Spinal cord (tissue), 10 donors: ENCODE measurements at places on chromosomes 1 and 21.

DNA sequence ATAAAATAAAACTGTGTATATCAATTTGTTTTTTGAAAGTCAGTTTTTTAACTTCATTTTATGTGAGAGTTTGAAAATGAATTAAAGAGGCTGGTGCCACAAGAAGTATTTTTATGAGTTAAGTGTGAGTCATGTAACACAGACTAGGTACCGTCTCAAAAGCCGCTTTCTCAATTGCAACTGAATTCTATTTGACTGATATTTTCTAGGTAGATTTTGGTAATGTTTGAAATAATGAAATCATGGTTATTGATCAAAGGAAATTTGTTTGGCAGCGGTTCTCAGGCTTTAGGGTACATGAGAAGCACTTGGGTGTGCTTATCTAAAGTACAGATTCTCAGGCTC lies 4.6 kb downstream of the SNX27 start:
- peaks cover 4% of the 10 kb centered on the region for H3K4me1 ChIP-seq
- no peak overlapping the region for H3K27ac ChIP-seq
- no peak for DNase-seq
- H3K4me3 ChIP-seq: no peak overlapping the region

DNA sequence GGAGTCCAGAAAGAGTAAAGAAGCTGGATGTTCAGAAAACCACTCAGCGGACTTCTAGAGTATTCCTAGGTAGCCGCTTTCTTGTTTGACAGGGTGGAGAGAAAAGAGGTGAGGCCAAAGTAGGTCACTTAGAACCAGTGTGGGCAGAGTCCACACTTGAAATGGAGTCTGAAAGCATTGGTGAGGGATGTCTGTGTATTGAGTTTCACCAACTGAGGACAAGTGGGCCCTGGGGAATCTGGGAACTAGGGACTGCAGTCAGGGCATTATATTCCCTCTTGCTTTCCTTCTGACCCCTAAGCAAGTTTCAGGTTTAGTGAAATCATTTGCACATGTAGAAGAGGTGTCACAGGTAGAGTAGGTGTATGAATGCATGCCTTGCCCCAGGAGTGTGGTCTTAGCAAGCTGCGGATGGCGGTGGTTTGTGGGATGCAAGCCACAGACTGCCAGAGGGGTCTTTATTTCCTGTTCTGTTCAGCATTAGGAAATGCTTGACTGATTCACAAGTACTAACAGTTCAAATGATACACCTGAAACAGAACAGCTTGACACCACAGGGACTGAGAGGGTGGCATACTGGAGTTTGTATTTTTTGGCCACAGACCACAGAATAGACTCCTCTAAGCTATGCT lies 1.1 kb upstream of the GNG12 start:
- peaks cover 16% of the 10 kb centered on the region for H3K4me1 ChIP-seq
- H3K27me3 ChIP-seq: peaks cover 8% of the 10 kb centered on the region
- no peaks in the 10 kb centered on the region for H3K36me3 ChIP-seq

DNA sequence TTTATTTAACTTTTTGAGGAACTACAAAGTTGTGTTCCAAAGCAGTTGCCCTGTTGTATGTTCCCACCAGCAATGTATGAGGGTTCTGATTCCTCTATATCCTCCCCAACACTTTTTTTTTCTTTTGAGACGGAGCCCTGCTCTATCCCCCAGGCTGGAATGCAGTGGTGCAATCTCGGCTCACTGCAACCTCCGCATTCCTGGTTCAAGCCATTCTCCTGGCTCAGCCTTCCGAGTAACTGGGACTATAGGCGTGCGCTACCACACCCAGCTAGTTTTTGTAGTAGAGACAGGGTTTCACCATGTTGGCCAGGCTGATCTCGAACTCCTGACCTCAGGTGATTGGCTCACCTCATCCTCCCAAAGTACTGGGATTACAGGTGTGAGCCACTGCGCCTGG lies 60.4 kb upstream of the ENAH start:
- H3K27ac ChIP-seq: no peak overlapping the region
- no peaks in the 10 kb centered on the region for H3K4me1 ChIP-seq
- no peaks in the 10 kb centered on the region for H3K36me3 ChIP-seq
- no peaks in the 10 kb centered on the region for H3K27me3 ChIP-seq
- no peak for DNase-seq

DNA sequence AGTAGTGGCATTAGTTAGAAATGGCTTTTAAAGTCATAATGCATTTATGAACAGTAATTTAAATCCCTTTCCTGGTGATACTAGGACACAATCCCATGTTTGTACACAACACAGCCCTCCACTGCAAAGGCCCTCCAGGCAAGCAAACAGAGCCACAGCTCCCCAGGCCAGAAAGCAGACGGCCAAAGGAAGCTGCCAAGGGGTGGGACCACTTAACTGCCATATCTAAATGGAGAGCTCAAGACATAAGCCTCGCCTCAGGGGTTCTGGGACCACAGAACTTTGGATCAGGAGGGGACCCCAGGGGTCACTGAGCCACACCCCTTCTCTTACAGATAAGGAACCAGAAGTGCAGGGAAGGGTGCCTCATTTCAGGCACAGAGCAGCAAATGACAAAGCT lies 189.7 kb downstream of the KCNH1 start:
- no peaks in the 10 kb centered on the region for H3K4me1 ChIP-seq
- no peaks in the 10 kb centered on the region for H3K27me3 ChIP-seq
- DNase-seq: no peak
- no peaks in the 10 kb centered on the region for H3K36me3 ChIP-seq

GRCh38 chr1:115475901-115476300 lies 137.9 kb upstream of the NGF start:
- H3K27ac ChIP-seq: no peak overlapping the region
- H3K4me1 ChIP-seq: peaks cover 7% of the 10 kb centered on the region
- no peak for DNase-seq
- H3K27me3 ChIP-seq: no peaks in the 10 kb centered on the region
- H3K36me3 ChIP-seq: no peaks in the 10 kb centered on the region
- no peak overlapping the region for H3K4me3 ChIP-seq

- H3K4me1 ChIP-seq: no peaks in the 10 kb centered on the region
- no peak for DNase-seq
- H3K27me3 ChIP-seq: no peaks in the 10 kb centered on the region
- H3K36me3 ChIP-seq: no peaks in the 10 kb centered on the region
- no peak overlapping the region for H3K27ac ChIP-seq
- H3K4me3 ChIP-seq: no peak overlapping the region
These were observed 43.1 kb downstream of the ZNF281 start for GRCh38 chr1:200366577-200367253.

- H3K4me3 ChIP-seq: no peak overlapping the region
- no peak overlapping the region for H3K27ac ChIP-seq
- no peak for DNase-seq
- peaks cover 40% of the 10 kb centered on the region for H3K36me3 ChIP-seq
- H3K4me1 ChIP-seq: peaks cover 15% of the 10 kb centered on the region
These were observed 27.5 kb downstream of the SLC37A1 start for GRCh38 chr21:42541174-42541573.

- H3K4me3 ChIP-seq: no peak overlapping the region
- H3K27ac ChIP-seq: no peak overlapping the region
- H3K27me3 ChIP-seq: no peaks in the 10 kb centered on the region
- peaks cover 12% of the 10 kb centered on the region for H3K36me3 ChIP-seq
- peaks cover 4% of the 10 kb centered on the region for H3K4me1 ChIP-seq
These were observed 27.9 kb downstream of the DOP1B start for GRCh38 chr21:36184545-36184944.

- no peaks in the 10 kb centered on the region for H3K27me3 ChIP-seq
- DNase-seq: no peak
- H3K27ac ChIP-seq: no peak overlapping the region
- no peak overlapping the region for H3K4me3 ChIP-seq
These were observed 71.9 kb downstream of the PLD5 start for GRCh38 chr1:242452573-242452972.

DNA sequence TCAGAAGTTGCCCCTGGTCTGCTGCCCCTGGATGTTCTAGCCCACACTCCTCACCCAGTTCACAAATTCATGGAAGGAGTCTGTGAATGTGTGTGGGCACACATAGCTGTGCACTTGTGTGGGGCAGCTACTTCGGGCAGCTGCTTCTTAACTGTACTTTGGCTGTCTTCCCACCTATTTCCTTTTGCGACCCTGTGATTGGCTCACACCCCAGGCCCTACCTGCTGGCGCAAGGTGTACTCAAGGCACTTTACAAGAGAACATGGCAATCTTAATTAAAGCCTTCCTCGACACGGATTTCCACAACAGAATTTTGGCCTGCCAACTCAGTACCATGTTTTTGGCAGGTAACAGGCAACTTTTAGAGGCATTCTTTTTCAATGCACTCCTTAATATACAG lies 86.5 kb upstream of the CTTNBP2NL start:
- H3K4me3 ChIP-seq: no peak overlapping the region
- DNase-seq: no peak
- peaks cover 6% of the 10 kb centered on the region for H3K4me1 ChIP-seq
- H3K36me3 ChIP-seq: no peaks in the 10 kb centered on the region
- H3K27me3 ChIP-seq: no peaks in the 10 kb centered on the region

DNA sequence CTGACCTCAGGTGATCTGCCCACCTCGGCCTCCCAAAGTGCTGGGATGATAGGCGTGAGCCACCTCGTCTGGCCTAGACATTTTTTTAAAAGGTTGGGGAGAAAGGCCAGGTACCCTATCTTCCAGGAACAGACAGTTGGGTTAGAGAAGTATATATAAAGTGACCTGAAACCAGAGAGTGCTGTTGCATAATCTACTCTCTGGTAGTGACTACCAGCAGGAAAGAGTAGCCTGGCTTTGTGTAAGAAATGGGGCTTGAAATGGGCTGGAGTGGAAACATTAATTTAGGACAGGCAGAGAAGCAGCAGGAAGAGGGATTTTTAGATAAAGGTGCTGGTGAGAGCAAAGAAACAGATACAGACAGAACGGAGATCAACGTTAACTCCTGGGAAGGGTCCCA lies 125.8 kb upstream of the HOOK1 start:
- no peaks in the 10 kb centered on the region for H3K36me3 ChIP-seq
- DNase-seq: no peak
- H3K27me3 ChIP-seq: no peaks in the 10 kb centered on the region
- H3K4me3 ChIP-seq: no peak overlapping the region
- no peak overlapping the region for H3K27ac ChIP-seq

DNA sequence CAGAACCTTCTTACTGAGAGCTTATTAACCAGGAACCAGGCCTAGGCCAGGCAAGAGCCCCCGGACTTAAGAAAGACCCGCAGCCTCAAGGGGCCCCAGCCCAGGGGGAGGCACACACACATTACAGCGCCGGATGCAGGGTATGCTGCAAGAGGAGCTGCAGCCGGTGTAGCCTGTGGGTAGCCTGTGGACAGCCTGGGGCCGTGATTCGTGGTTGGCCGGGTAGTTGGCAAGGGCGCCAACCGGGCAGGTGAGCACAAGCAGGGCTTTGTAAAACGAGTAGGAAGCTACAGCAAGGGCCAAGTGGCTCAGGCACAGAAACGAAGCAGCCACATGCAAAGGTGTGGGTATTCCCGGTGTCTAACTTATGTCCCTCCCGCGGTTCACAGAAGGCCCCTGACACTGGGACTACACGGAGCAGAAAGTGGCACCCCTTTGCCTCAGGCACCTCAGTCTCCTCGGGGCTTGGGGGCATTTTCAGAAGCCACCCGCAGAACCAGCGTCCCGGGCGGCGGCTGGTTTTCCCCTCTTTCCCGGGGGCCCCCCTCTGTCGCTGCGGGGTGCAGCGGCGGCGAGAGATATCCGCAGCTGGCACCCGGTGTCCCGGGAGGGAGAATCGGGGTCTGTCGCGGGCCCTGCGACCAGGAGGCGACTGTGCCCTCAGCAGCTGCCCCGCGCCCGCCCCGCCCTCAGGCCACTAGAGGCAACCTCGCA lies 40.8 kb downstream of the KIAA1614 start:
- H3K4me1 ChIP-seq: peaks cover 49% of the 10 kb centered on the region
- H3K36me3 ChIP-seq: peaks cover 30% of the 10 kb centered on the region
- no peak overlapping the region for H3K27ac ChIP-seq
- no peak for DNase-seq
- H3K27me3 ChIP-seq: no peaks in the 10 kb centered on the region

DNA sequence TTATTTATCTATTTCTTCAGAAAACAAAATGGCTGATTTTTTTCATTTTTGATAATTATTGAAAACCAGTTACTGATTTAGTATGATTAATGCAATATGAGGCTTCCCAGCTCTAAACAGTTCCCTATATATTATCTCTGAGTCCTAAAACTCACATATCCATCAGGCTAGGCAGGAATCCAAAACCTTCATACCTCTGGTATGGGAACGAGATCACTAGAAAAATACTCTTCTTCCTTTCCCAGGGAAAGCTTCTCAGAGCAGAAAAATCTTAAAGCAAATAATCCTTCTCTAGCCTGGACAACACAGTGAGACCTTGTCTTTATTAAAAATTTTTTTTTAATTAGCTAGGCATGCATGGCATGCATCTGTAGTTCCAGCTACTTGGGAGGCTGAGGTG lies 42.5 kb downstream of the KDM5B start:
- no peaks in the 10 kb centered on the region for H3K27me3 ChIP-seq
- H3K4me1 ChIP-seq: no peaks in the 10 kb centered on the region
- DNase-seq: no peak
- no peak overlapping the region for H3K4me3 ChIP-seq

DNA sequence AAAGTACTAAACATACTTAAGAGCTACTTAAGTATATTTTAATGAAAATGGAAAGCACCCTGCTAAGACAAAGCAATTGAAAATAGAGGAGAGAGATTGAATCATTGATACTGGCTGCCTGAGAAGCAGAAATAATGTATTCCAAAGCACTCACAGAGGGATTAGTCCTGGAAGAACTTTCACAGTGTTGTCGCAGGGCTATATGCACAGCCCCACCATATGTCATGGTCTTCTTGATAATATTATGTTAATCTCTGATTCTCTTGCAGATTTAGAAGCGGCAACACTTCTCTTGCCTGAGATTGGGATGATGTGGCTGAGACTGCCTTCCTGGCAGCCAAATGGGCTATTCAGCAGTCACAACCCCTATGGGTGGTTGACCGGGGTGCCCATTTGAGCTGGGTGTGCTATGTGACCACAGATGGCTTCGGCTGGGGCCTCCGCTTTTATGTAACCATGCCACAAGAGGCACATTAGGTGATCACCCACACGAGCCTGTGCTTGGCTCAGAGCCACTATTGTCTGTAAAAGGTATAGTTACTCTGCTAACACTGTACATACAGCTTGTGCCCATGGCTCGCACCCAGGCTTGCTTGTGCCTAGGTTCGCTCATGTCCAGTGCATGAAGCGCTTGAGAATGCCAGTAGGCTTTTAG lies 152.2 kb upstream of the SGIP1 start:
- no peak overlapping the region for H3K4me3 ChIP-seq
- no peaks in the 10 kb centered on the region for H3K36me3 ChIP-seq
- no peaks in the 10 kb centered on the region for H3K4me1 ChIP-seq
- H3K27me3 ChIP-seq: no peaks in the 10 kb centered on the region
- DNase-seq: no peak

DNA sequence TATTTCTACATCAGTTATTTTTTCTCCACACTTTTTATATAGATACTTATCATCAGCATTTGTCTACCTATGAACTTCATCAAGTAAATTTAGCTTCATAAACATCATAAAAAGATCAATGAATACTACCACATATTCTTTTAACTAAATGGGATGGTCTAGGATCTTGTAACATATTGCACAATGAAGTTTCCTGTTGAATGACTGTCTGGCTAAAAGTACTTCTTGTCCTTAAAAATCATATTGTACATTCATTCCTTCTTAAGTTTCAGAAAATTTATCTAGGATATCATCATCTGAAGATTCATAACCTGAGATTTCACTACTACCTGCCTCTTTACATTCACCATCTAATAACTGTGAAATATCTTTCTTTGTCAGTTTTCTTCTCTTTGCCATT lies 69.0 kb downstream of the MAGI3 start:
- no peaks in the 10 kb centered on the region for H3K27me3 ChIP-seq
- no peak for DNase-seq
- H3K4me3 ChIP-seq: no peak overlapping the region
- no peaks in the 10 kb centered on the region for H3K36me3 ChIP-seq
- H3K27ac ChIP-seq: no peak overlapping the region
- no peaks in the 10 kb centered on the region for H3K4me1 ChIP-seq
